ENCODE measurements at places on chromosomes 16 and 17. TPM values are rescaled to one million over a fixed set of nuclear protein-coding genes. Genes with fewer than 3 reads are reported as not detected.

DNA sequence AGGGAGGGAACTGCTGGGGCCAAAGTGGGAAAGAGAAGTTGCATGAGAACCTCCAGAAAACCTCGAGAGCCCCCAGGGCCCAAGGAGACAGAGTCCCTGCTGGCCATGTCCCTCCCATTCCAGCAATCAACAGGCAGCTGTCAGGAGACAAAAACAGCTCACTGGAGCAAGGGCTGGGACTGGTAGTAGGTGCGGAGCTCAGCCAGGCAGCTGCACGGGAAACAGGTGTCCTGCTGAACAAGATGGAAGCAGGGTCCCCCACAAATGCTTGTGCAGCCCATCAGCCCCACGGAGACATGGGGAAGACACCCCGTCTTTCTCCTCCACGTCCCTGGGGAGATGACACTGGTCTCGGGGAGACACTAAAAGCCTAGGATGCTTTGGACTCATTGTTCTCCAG lies 34.5 kb downstream of the SDK2 start:
- DNase-seq = no peak
- no peak overlapping the region for H3K27ac ChIP-seq
- no peak overlapping the region for H3K4me3 ChIP-seq
- H3K36me3 ChIP-seq = peaks cover 15% of the 10 kb centered on the region

TPSAB1 gene
- polyA plus RNA-seq = not detected

DNAAF8 gene
- polyA plus RNA-seq = not detected

HOXB13 gene
- polyA plus RNA-seq = not detected

- peaks cover 18% of the 10 kb centered on the region for H3K27me3 ChIP-seq
- H3K36me3 ChIP-seq = no peaks in the 10 kb centered on the region
- H3K27ac ChIP-seq = no peak overlapping the region
- H3K4me1 ChIP-seq = no peaks in the 10 kb centered on the region
- no peak overlapping the region for H3K4me3 ChIP-seq
- no peak for DNase-seq
Measured at GRCh38 chr17:77649717-77650211, 308.7 kb upstream of the TNRC6C start.

UTP4 gene
- 63.9 TPM for polyA plus RNA-seq

DNA sequence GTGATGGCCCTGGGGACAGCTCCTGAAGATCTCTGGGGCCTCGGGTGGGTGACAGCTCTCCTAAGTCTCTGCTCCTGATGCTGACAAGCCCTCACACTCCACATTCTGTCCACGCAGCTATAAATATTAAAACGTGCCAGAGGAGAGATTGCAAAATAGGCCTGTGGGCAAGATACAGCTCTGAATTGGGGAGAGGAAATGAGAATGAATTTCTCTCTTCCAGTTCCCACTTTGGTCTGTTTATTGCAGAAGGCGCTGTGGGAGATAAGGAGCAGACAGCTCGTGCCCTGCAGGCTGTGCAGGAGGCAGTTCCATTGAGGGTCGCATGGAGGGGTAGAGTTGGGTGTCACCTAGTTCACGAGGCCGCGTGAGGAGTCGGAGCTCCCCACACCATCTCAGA lies 87.5 kb upstream of the SDK2 start:
- peaks cover 13% of the 10 kb centered on the region for H3K36me3 ChIP-seq
- H3K4me3 ChIP-seq = no peak overlapping the region
- no peak for DNase-seq
- peaks cover 39% of the 10 kb centered on the region for H3K27me3 ChIP-seq
- no peak overlapping the region for H3K27ac ChIP-seq

DNA sequence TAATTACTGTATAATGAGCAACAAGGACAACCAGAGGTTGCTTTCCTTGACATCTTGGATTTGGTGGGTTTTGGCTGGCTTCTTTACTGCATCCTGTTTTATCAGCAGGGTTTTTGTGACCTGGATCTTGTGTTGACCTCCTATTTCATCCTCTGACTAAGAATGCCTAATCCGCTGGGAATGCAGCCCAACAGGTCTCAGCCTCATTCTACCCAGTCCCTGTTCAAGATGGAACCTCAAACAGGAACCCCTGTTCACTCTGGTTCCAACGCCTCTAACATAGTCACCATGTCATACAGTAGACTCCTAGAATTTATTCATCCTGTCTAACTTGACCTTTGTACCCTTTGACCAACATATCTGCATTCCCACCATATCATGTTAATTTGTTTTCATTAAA lies 183.8 kb upstream of the SOX9 start:
- no peaks in the 10 kb centered on the region for H3K27me3 ChIP-seq
- no peak overlapping the region for H3K4me3 ChIP-seq
- H3K36me3 ChIP-seq = no peaks in the 10 kb centered on the region
- H3K4me1 ChIP-seq = no peaks in the 10 kb centered on the region
- no peak for DNase-seq
- H3K27ac ChIP-seq = no peak overlapping the region

GRCh38 chr16:80377096-80377956 lies 163.5 kb upstream of the DYNLRB2 start:
- no peak overlapping the region for H3K4me3 ChIP-seq
- H3K27me3 ChIP-seq = peaks cover 9% of the 10 kb centered on the region
- no peak overlapping the region for H3K27ac ChIP-seq
- DNase-seq = no peak
- no peaks in the 10 kb centered on the region for H3K4me1 ChIP-seq
- H3K36me3 ChIP-seq = no peaks in the 10 kb centered on the region

DNA sequence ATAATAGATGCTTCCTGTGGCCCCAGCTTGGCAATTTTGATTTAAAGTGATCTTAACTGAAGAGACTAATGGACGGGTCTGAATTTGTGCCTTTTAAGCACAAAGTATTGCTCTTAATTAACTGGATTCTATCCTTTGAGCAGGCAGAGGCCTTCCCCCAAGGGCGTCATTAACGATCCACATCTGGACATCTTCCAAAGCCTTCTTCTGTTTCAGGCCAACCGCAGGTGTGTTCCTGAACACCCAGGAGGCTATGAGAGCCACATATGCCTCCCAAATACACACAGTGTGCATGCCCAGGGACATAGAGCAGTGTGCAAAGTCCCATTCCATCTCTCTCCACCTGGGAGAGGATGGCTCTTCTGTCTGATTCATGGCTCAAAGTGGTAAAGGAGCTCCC lies 42.3 kb downstream of the MAPT start:
- H3K27me3 ChIP-seq = peaks cover 33% of the 10 kb centered on the region
- no peaks in the 10 kb centered on the region for H3K36me3 ChIP-seq
- no peak for DNase-seq
- H3K4me3 ChIP-seq = no peak overlapping the region
- H3K27ac ChIP-seq = no peak overlapping the region
- no peaks in the 10 kb centered on the region for H3K4me1 ChIP-seq

DNA sequence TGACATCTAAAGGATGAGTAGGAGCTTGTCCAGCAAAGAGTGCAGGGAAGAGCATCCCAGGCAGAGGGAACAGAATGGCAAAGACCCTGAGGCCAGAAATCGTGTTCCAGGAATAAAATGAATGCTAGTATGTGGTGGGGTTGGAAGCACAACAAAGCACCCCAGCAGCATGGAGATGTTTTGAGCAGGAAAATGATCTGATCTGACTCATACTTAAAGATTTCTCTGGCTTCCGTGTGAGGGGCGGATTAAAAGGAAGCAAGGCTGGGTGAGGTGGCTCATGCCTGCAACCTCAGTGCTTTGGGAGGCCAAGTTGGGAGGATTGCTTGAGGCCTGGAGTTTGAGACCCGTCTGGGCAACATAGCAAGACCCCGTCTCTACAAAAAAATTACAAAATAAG lies 2.3 kb downstream of the SLC5A11 start:
- no peaks in the 10 kb centered on the region for H3K36me3 ChIP-seq
- H3K4me1 ChIP-seq = no peaks in the 10 kb centered on the region
- H3K27ac ChIP-seq = no peak overlapping the region
- H3K27me3 ChIP-seq = no peaks in the 10 kb centered on the region
- H3K4me3 ChIP-seq = no peak overlapping the region
- DNase-seq = no peak

NUBP1 gene
- polyA plus RNA-seq = 76.1 TPM

GRCh38 chr16:68711421-68712139 lies 25.5 kb upstream of the CDH1 start:
- no peak overlapping the region for H3K27ac ChIP-seq
- no peaks in the 10 kb centered on the region for H3K36me3 ChIP-seq
- peaks cover 9% of the 10 kb centered on the region for H3K27me3 ChIP-seq
